Amygdala (tissue), 56 donors: ENCODE measurements at places on chromosomes 7 and 10.

GRCh38 chr7:120320218-120320961, 47.4 kb downstream of the KCND2 start:
- no peak for DNase-seq

DNA sequence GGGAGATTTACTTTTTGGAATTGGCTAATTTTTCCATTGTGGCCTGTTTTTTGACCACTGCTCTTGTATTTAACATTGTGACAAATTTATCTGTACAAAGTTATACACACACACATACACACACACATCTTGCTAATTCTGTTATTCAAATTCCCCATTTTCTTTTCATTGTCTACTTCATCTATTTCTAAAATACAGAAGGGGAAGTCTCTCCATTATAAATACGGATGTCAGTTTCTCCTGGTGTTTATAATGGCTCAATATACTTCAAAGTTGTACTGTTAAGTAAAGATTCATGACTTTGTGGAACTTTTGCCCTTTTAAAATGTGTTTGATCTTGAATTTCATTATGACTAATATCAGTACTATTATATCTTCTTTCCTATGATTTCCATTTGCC, 81.0 kb downstream of the CNOT4 start:
- DNase-seq: no peak

DNA sequence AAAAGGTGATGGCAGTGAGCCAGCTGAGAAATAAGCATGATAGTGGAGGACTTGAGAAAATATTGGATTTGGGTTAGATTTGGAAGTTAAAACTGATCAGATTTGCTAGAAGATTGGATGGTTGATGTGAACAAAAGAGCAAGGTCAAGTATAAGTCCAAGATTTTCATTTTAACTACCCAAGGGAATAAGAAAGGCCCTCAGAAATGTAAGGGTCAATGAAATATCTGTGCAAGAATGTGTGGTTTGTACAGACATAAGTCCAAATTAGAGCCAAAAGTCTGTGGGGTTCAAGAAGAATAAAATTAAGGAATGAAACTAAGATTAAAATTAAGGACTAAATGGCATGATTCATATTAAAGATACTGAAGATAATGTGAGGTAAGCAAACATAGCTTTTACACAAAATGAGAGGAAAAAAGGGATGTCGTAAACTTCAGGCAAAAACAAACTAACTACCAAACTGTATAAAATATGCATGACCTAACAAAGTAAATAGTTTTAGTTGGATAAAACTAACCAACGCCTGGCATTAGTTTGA, 78.4 kb upstream of the CACNA2D1 start:
- no peak for DNase-seq

DNA sequence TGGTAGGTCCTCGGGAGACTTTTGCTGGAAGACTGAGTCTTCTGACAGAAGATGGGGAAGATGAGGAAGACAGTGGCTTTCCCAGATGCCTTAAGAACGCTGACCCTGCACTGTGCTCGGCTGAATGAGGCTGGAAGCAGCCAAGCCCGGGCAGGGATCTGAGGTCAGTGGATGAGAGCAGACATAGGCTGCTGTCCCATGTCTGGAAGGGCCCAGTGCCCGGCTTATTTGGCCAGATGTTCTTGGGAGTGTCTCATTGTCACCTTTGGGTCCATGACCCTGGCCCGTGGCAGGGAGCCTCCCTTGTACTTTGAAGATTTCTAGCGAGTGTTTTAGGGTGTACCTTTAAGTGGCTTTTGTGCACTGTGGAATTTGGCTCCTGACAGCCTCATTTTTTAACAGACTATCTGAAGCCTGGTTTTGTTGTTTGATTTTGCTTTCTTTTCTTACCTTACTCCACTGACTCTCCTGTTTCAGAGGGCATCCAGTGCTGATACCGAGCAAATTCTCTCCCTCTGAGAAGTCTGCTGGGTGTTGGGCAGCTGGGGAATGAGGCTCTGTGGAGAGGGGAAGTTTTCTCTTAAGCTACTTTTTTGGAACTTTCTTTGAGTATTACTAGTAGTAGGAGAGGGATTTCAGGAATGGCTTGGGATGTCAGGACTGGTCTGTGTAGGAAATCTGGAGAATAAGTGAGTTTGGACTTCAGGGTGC, 61.4 kb downstream of the CREB5 start:
- DNase-seq: no peak

- no peak for DNase-seq
Observed at GRCh38 chr7:938546-939185, 15.8 kb downstream of the ADAP1 start.

GRCh38 chr7:131124867-131125266, 202.8 kb upstream of the MKLN1 start:
- no peak for DNase-seq

- no peak for DNase-seq
Observed at GRCh38 chr7:151869968-151870918, 6.7 kb downstream of the PRKAG2 start.

- no peak for DNase-seq
Observed at GRCh38 chr10:76984559-76985443, 652.8 kb downstream of the KCNMA1 start.

- DNase-seq: no peak
Observed at GRCh38 chr7:148854983-148855382, 29.1 kb downstream of the EZH2 start.
